ENCODE measurements at places on chromosomes 6 and 20.

DNA sequence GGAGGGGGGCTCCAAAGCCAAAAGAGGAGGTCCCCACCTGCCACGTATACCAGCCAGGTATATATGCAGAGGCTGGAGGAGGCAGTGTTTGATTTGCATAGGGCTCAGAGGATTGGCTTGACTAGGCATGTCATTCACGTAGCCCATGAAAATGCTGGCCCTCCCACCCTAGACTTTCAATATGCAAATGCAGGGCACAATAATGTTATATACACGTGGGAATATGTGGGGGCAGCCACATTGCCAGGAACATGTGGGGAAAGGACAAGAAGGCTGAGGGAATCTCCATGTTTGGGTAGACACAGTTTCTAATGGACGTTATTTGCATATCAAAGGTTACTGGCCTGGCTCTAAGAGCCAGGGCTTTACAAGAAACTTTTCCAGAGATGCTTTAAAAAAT, 301.8 kb downstream of the FARS2 start:
- DNase-seq: no peak

DNA sequence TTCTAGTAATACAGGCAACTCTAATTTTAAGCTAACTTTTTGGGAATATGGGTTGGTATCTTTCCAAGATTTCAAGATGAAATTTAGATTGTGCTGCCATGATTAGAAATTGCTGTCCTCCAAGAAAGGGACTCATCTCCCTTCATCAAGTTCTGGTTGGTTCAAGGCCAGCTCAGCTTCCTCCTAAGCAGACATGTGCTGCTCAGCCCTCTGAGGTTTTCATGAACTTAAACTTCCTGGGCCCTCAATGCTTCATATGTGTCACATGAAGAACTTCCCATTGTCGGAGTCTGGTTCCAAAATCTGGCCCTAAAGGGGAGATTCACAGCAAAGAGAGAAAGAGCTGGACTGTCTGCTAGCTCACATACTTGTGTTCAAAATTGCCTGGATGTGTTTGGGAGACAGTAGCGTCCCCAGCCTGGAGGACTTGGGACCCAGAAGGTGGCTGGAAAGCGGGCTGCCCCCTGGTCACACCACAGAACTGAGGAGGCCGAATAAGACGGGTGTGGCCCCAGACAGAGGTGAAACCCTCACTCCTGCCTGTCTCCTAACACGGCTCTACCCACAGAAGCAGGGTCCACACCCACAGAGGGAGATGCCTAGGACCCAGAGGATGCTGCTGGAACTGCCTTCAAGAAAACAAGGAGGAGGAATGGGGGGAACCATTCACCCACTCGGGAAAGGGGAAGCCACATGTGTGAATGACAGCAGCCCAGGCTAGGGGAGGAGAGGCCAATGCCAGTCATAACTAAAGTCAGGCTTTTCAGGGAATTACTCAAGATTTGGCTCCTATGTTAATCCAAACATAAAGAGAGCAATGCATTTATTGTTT, 54.3 kb upstream of the GPR31 start:
- no peak for DNase-seq

DNA sequence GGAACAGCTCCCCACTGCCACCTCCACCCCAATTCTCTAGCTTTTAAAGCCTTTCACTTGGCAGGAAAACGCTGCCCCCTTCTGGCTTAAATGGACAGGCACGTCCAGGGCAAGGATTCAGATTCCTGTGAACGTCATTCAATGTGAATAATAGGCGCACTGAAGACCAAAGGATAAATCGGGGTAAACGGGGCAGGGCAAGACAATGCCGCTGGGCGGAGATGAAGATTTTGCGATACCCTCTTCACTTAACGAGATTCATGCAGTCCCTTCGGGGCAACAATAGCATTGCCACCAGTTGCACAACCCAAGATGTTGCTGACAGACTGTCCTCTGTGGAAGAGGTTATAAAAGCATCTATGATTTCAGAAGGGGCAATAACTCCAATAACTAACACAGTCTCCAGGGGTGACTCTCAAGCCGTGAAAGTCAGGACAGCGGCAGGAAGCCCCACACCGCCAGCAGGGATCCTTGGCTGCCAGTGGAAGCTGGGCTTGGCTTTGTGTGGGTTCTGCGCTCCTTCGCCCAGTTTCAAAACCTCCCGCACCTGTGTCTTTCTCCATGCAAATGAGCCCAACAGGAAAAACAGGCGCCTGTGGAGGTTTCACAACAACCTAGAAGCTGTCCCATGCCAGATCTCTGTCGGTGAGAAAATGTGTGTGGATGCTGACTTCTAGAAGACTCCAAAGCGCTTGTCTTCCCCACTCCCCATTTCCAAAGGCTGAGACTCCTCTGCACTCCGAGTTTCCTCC, 291.8 kb downstream of the BMP7 start:
- no peak for DNase-seq

- DNase-seq: no peak
Observed at GRCh38 chr6:9540534-9541126, 874.2 kb downstream of the TFAP2A start.

GRCh38 chr20:10323729-10324128, 105.1 kb downstream of the SNAP25 start:
- no peak for DNase-seq

- DNase-seq: no peak
Observed at GRCh38 chr6:136323431-136324112, 33.9 kb upstream of the BCLAF1 start.

GRCh38 chr6:34792605-34793500, 970 bp downstream of the BLTP3A start:
- no peak for DNase-seq

DNA sequence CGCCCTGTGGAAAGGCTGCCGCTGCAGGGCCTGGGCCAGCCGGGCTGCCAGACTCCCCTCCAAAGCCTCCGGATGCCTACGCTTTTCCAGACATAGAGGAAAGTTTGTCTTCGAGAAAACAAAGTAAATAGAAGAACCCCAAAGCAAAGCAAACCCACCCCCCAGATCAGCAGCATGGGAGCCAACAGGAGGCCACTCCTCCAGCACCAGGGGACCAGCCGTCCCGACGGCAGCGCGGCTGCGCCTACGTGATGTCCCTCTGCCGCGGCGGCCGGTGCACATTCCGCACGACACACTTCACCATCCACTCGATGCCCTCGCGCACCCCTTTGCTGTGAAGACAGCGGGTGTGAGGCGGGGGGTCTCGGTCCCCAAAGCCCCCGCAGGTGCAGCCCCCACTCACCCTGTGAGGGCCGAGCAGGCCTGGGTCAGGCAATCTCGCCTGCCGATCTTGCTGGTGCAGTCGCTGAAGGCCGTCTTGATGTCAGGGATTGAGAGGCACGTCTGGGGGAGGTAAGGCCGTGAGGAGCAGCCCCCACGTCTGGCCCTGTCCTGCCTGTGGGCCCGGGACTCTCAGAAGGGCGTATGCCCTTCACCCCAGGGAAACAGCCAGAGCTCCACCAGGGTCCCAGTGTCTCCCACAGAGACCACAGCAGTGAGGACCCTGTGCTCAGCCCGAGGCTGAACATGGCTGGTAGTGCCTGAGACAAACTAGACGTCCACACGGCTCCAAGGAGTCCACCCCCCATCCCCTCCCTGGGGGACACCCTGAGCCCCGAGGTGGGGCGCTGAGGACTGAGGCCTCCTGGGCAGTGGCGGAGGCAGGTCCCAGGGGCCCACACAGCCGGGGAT, 4.0 kb downstream of the TNFRSF6B start:
- no peak for DNase-seq

- DNase-seq: no peak
Observed at GRCh38 chr6:36273067-36273466, 3.2 kb downstream of the PNPLA1 start.

DNA sequence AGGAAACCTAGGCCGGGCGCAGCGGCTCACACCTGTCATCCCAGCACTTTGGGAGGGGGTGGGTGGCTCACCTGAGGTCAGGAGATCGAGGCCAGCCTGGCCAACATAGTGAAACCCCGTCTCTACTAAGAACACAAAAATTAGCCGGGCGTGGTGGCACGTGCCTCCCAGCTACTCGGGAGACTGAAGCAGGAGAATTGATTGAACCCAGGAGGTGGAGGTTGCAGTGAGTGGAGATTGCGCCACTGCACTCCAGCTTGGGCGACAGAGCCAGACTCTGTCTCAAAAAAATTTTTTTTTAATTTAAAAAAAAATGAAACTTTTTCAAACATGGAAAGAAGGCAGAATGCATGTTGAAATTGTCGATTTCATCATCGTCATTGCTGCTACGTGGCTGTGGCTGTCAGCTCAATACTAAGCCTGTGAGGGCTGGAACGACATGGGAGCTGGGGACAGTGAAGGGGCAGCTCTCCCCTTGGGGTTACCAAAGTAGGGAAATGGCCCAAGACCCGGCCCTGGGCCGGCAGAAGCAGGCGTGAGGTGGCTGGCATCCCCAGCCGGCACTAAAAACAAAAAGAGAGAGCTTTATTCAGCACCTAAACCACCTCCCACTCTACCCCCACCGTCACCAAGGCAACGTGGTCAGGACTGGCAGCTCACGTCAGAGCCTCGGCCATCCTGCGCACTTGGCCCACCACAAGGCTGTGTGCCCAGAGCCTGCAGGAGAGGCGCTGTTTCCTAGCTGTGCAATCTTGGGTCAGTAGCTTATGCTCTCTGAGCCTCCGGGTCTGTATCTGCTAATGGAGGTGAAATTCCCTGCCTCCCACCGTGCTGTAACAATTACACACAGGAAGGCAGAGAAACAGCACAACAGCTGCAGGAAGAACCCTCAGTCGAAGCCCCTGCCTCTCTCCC, 30.8 kb downstream of the AGPAT4 start:
- no peak for DNase-seq

- DNase-seq: no peak
Observed at GRCh38 chr6:56790414-56790813, 147.7 kb upstream of the DST start.

GRCh38 chr20:46342451-46343347, 34.4 kb upstream of the CDH22 start:
- DNase-seq: no peak

GRCh38 chr6:50824552-50824951, 5.9 kb downstream of the TFAP2B start:
- no peak for DNase-seq

GRCh38 chr6:163940705-163941623, 526.4 kb downstream of the QKI start:
- no peak for DNase-seq

- DNase-seq: no peak
Observed at GRCh38 chr20:21184819-21185218, 58.9 kb downstream of the KIZ start.

GRCh38 chr6:142675517-142675916, 269.5 kb downstream of the HIVEP2 start:
- DNase-seq: no peak

DNA sequence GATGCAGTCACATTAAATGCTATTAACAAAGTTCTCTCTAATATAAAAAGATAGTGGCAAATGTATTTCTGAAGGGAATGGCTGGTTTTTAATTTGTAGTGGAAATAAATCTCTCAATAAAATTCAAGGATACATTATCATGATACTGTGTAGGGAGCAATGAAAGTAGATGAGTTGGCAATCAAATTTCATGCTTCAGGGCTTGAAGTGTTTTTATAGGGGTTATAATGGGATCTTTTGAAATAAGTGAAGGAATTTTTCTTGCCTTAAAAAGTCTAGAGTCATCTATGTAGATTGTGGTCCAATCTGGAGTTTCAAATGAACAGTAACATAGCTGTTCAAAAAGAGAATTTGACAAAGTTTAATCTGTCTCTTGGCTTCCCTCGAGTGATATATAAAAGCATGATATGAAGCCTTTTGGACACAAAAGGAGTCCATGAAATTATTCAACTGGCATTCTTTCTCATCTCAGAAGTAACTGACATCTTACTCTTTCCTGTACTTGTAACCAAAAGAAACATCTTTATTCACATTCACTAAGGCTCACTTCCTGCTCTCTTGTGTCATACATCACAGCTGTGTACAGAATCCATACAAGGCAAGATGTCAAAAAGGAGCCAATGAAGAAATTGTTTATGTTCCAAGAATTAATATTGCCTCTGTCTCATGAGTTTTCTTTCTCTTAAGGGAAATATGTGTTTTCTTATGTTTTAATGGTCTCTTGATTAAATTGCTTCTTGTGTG, 591.0 kb upstream of the GJE1 start:
- DNase-seq: no peak

DNA sequence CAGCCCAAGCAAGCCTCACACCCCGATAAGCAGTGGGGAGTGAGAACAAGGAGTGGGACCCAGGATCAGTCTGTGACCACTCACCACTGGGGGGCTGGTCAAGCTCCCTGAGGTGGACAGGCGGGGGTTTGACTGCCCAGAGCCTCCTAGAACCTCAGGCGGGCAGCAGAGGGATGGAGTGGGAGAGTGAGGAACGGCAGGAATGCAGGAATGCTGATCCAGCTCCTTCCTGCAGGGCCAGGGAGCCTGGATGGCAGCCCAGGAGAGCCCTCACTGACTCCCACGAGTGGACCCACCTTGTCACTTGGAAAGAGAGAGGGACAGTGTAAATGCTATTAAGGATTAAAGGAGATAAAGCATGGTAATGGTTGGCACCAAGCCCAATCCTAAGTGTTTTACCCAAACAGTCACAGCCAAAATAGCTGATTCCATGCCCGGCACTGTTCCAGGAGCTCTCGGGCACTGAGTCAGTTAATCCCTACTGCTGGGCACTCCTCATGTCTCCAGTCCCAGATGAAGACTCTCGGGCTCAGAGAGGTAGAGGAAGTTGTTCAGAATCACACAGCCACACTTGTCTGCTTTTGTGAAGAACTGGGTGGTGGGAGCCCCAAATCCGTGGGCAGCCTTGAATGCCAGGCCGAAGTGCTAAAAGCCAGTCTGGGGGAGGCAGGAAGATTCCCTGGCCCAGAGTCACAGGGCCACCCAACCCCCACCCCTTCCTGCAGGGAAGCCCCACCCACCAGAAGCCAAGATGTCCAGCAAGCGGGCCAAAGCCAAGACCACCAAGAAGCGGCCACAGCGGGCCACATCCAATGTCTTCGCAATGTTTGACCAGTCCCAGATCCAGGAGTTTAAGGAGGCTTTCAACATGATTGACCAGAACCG, 3.1 kb downstream of the MYL9 start:
- DNase-seq: no peak

DNA sequence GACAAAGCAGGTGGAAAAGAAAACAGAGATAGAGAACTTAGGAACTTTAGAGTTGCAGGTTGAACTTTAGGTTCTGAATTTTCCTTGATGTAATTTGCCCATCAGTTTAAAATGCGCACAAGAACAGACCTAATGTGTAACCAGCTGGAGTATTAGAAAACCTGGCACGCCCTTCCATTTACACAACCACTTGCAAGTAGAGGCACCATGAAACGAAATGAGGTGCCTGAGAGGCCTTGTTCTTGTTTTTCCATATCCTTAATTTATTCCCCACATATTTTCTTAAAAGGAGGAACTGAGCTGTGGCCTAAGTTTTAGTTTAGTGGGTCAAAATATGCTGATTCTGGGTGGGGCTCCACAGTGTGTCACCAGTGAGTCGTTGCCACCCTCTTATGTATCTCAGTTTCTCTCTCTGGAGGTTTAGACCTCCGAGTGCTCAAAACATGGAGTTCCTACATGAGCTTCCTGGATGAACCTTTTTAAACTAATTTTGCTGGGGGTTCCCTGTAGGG, 17.2 kb upstream of the IL22RA2 start:
- no peak for DNase-seq

GRCh38 chr20:58344741-58345140, 35.2 kb downstream of the RAB22A start:
- no peak for DNase-seq

DNA sequence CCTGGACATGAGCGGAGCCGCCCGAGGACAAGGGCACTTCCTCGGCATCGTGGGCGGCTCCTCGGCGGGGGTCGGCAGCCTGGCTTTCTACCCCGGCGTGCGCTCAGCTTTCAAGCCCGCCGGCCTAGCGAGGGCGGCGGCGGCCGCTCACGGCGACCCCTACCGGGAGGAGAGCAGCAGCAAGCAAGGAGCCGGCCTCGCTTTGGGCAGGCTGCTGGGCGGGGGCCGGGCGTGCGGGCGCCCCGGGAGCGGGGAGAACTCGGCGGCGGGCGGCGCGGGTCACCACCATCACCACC, 6.7 kb downstream of the PRDM13 start:
- no peak for DNase-seq

Data from NCI-H2081 treated with DMSO at 0.1 percent for 48 hours (cell line).